Esophagus squamous epithelium (tissue), 5 donors: ENCODE measurements at places on chromosomes 11 and 22. TPM values are rescaled to one million over a fixed set of nuclear protein-coding genes. Genes with fewer than 3 reads are reported as not detected.

OR51B2 gene
- not detected for total RNA-seq

CASP5 gene
- 0.48 TPM for total RNA-seq

MAP6 gene
- 0.18 TPM for total RNA-seq

DRD4 gene
- not detected for total RNA-seq

CEP57 gene
- 18.6 TPM for total RNA-seq

MUC5AC gene
- total RNA-seq = not detected

OR8A1 gene
- total RNA-seq = not detected

FAM168A gene
- 15.5 TPM for total RNA-seq

DEFB131B gene
- not detected for total RNA-seq

OR10A2 gene
- not detected for total RNA-seq

DNAJB13 gene
- not detected for total RNA-seq
